ENCODE measurements at places on chromosomes 5 and 9.

DNA sequence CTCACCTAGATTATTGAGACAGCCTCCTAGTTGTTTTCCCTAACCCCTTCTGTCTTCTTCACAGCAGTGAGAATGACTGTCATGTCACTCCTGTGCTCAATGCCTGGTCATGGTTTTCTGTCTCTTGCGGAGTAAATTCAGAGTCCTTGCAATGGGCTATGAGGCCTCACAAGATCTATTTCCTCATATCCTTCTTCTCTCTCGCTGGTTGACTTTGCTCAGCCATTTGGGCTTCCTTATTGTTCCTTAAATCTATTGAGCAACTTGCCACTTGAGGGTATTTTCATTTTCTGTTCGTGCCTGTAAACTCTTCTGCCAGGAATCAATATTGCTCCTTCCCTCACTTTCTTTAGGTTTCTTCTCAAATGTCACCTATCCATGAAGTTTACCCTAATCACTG lies 9.0 kb downstream of the PPP3R2 start:
- no peak for DNase-seq

GRCh38 chr5:66680221-66680620 lies 84.0 kb downstream of the MAST4 start:
- no peak for DNase-seq

- DNase-seq, result no peak
Observed at GRCh38 chr5:109155625-109156024, 254.1 kb downstream of the PJA2 start.

- DNase-seq, result no peak
Observed at GRCh38 chr9:82940376-82940775, 122.6 kb downstream of the RASEF start.

GRCh38 chr5:72752909-72753308 lies 63.6 kb upstream of the TNPO1 start:
- peak; percentile 52 for DNase-seq

GRCh38 chr9:76701441-76702039 lies 62.7 kb upstream of the PCA3 start:
- peak; percentile 38 for DNase-seq

GRCh38 chr9:98288881-98289280 lies 33.4 kb upstream of the TBC1D2 start:
- DNase-seq, result no peak

GRCh38 chr5:32765266-32765665 lies 54.1 kb downstream of the NPR3 start:
- no peak for DNase-seq

GRCh38 chr9:14198841-14199455 lies 115.0 kb downstream of the NFIB start:
- DNase-seq, result no peak

GRCh38 chr5:121500310-121500709 lies 351.4 kb upstream of the FTMT start:
- DNase-seq, result no peak

DNA sequence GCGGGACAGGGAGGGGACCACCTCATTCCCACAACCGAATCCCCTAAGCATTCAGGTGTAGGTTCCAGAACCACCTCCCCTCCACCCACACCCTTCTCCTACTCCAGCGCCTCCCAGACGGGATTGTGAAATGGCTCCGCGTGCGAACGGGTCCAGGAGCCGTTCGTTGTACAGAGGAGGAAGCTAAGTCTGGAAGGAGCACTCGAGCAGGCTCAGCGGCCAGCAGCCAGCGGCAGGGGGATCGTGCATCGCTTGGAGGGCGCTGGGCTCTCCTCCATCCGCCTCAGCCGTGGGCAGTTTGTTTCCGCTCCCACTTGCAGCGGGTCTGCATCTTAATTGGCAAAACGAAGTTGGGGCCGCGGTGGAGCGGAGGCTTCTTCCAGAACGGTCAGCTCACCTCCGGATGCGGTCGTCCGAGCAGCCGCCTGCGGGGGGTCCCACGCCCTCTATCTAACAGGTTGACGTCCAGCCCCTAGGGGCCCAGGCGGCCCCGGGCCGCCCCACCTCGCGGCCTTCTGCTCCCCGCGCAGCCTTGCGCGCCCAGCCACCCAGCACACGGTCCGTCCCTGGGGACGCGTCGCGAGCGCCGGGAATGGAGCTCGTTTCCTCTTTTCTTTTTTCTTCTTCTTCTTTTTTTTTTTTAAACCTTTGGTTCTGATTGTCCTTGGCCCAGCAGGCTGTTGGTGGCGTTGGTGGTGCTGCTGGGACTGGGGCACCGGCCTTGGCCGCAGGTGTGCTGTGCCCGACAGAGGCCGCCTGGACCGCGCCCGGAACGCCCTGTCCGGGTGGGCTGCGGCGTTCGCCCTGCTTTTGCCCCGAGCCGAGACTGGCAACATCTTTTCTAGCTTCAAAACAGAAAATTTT lies 3.9 kb upstream of the BARX1 start:
- DNase-seq, result no peak

- no peak for DNase-seq
Observed at GRCh38 chr5:171771856-171772255, 13.8 kb upstream of the SMIM23 start.

DNA sequence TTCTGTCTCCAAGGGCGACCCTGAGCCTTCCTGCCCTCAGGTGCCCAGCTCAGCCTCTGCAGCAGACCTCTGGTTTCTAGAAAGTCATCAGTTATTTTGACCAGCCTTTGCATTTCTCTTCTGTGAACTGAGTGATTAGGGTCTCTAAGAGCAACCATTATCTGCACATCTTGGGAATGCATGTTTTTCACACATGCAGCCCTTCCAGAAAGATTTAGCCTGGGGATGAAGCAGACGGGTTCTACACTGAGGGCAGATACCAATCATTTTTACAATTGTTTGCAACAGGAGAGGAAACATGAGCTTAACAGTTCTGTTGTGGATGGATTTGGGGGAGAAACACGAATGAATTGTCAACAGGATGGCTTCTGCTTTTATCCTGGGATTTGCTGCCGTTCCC lies 90.1 kb upstream of the PITX1 start:
- no peak for DNase-seq

GRCh38 chr5:103031607-103032006 lies 88.3 kb downstream of the GIN1 start:
- DNase-seq, result no peak

DNA sequence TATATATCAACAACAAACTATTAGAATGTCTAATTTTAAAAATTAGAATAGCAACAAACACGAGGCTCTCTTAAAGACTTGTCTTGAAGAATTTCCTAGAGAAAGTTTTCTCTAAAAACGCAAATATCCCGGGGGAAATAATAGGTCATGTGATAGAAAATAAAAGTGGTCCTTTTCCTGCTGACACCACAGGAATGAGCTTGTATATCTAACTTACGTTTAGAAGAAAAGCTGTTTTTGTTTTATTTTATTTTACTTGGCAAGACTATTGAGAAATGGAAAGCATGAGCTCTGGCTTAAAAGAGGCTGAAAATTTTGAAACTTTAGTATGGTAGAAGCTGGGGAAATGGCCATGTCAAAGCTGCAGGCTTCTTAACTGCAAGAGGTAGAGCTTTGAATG lies 465.0 kb downstream of the AGTPBP1 start:
- no peak for DNase-seq

DNA sequence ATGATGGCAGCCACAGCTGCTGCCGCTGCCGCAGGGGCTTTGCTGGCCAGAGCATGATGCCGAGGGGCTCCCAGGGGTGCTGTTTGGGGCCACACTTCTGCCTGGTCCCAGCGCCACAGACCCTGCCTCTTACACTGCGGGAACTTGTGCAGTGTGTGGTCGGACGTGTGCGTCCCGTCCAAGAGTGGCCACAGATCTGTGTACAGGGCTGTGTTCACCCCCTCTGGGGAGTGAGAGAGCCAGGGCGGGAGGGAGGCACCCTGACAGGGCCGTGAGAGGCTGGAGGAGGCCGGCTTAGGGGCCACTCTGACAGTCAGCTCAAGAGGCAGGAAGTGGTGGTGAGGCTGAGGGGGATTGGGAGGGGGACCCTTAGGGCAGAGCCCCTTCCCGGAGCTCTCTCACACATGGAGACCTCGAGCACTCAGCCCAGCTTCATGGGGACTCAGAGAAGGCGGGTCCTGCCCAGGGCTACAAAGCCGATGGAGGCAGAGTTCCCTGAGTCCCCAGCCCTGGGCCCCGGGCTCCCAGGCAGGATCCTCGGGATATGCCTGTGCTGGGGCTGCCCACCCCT lies 13.1 kb upstream of the CARD19 start:
- DNase-seq, result no peak

- DNase-seq, result no peak
Observed at GRCh38 chr5:58410441-58410840, 49.4 kb downstream of the PLK2 start.

DNA sequence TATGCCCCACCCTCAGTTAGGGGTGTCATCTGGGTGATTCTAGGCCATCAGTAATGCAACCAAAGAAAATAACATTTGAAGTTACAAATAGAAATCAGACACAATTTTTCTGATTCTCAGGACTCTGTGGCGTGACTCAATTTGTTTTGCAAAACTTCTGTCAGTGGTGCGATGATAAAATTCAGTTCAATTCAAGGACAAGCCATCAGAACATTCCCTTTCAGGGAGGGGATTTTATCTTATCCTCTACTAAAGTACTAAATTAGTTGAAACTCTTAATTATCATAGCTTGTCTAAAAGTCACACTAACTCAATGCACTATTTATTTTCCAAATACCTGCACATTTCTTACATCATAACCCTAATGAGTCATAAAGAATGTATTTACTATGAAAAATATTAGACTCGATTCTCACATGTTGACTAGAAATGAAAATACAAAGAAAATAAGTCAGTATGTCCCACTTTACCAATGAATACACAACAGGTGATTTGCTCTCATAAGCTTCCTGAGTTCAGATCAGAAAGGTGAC lies 28.2 kb downstream of the HTR4 start:
- no peak for DNase-seq

GRCh38 chr5:112127861-112128260 lies 291.2 kb downstream of the EPB41L4A start:
- DNase-seq, result no peak

GRCh38 chr5:101424530-101425175 lies 521.6 kb upstream of the ST8SIA4 start:
- no peak for DNase-seq

GRCh38 chr5:1665231-1665630 lies 134.4 kb downstream of the MRPL36 start:
- no peak for DNase-seq

DNA sequence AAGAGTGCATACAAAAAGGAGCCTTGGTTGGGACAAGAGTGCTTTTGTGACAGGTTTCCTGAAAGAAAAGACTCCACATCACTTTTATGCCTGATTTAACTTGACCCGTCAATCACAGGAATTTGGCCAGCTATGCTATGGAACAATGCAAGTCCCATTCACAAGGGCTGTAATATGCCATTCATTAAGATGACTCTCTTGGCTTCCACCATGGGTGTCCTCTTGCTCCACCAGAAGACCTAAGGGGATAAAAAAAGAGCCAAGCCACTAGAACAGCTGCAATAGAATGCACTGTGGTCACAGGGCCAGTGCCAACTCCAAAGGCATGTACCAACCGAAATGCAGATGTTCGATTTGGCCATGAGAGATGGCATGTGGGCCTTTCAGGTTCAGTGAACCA lies 480.1 kb upstream of the MPDZ start:
- DNase-seq, result no peak

DNA sequence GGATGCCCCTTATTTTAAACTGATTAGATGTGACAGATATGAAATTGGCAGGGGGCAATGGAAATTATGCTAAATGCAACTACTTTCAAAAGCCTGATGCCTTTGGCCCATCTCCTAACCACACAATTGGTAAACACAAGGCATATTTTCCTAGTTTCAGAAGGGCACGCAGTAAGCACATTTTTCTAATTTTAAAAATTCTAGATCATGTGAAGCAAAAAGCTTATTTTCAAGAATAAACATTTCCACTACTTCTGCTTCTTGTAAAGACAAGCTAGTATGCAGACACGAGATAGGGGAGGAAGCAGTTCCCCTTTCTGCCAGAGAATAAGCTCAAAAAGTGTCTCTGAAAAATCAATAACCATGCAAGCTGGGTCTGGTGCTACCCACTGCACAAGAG lies 67.7 kb downstream of the ABCA1 start:
- no peak for DNase-seq

DNA sequence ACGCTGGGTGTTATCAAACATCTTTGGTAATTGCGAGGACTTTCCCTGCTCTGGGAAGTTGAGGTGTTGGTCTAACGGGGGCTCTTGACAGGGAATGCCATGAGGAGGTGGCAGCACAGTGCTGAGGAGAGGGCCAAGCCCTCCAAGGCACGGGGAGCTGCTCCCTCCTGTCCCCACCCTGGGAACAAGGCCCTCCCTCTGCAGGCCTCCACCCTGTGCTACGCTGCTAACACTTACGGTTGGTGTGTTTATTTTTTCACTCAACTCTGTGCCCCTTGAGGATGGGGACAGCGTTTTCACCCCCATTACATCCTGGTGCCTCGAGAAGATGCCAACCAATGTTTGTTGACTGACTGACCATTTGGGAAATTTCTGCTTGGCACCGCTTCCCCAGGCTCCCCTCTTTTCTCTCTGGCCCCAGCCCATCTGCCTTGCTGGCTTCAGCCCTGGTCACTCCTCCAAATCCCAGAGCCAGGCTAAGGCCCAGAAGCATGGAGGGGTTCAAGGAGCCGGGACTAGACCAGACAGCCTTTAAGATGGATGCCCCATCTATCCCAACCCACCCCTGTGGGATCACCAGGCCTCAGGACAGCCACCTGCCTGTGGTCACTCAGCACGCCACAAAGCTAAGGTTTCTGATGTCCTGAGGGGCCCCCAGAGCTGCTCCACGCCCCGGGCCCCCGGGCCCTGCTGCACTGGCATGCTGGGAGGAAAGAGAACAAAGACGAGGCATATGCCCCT lies 125.7 kb downstream of the BARX1 start:
- DNase-seq, result no peak

DNA sequence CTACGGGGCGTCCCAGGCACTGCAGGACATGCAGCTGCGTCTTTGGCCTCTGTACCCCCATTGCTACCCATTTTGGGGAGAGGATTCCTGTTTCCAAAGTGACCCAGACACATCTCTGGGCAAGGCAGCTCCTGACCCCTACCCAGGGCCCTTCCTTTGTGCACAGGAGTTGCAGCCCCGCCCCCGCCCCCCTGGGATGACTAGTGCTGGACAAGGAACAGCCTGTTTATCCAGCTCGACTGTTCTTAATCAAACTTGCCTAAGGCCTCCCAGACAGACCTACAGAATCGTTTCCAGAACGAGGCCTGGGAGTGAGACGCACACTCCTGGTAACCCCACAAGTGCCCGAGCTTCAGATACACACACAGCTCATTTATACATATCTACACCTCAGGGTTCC lies 13.2 kb downstream of the DIPK1B start:
- no peak for DNase-seq

DNA sequence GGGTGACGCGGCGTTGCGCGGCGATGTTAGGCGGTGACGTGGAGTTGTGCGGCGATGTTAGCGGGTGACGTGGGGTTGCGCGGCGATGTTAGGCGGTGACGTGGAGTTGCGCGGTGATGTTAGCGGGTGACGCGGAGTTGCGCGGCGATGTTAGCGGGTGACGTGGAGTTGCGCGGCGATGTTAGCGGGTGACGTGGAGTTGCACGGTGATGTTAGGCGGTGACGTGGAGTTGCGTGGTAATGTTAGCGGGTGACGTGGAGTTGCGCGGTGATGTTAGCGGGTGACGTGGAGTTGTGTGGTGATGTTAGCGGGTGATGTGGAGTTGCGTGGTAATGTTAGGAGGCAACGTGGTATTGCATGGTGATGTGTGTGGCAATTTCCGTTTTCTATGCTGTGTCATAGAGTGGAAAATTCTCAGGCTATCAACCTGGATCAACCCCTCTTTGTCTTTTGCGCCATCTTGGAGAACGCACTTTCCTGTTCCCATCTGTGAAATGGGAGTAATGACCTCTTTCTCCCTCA lies 76.0 kb downstream of the ANKRD33B start:
- no peak for DNase-seq

- peak; percentile 60 for DNase-seq
Observed at GRCh38 chr9:99140685-99141314, 35.9 kb downstream of the TGFBR1 start.

GRCh38 chr9:123062351-123063176 lies 29.1 kb downstream of the GPR21 start:
- no peak for DNase-seq

Data from NCI-H524 (cell line).